ENCODE measurements at places on chromosomes 1 and 21.

DNA sequence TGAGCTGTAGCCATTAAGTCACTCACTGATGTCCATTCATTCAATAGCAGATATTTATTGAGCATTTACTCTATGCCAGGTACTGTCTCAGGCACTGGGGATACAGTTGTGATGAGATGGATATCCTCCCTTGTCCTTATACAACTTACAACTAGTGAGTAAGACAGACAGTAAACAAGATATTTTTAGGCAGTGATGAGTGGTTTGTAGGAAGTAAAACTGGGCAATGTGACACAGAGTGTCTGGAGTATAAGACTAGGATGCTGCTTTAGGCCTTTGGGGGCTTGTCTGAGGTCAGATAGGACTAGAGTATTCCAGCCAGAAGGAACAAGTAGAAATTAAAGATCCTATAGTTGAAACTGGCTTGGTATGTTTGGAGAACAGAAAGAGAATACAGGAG is 41.4 kb downstream of the NOS1AP start:
- no peaks in the 10 kb centered on the region for H3K27me3 ChIP-seq
- no peaks in the 10 kb centered on the region for H3K4me1 ChIP-seq
- no peaks in the 10 kb centered on the region for H3K36me3 ChIP-seq

DNA sequence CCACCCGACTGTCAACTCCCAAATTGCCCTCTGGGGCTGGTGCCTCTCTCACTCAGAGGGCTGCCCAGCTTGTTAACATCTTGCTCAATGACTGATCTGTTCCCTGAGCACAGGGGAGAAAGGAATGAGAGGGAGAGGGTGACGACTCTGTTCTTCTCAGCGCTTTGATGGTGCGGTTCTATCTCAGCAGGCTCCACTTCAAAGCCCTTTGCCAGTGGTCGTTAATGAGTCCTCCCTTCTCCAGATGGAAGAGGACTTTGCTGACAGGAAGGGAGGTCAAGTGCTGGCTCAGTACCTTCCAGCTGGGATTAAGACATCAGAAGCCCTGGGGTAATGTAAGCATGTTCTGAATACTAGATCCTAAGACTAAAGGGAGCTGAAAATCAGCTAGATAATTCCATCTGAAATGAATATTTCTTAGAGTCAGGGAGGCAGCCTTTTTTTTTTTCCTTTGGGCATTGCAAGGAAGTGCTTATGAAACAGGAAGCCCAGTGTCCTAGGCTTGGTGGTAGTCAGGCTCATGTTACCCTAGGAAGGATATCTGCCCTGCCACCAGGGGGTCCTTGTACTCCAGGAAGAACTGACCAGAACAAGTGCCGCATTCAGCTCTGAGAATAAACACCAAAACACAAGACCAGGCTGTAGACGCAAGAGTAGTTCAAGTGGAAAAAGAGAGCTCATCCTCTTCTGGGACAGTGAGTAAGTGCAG is 4.7 kb downstream of the FMOD start:
- H3K4me1 ChIP-seq: peaks cover 4% of the 10 kb centered on the region

- no peak for DNase-seq
- H3K36me3 ChIP-seq: no peaks in the 10 kb centered on the region
- no peak overlapping the region for H3K27ac ChIP-seq
- no peak overlapping the region for H3K4me3 ChIP-seq
- no peaks in the 10 kb centered on the region for H3K4me1 ChIP-seq
- H3K27me3 ChIP-seq: no peaks in the 10 kb centered on the region
Measured at GRCh38 chr1:210394281-210394821, 65.6 kb downstream of the HHAT start.

- H3K4me3 ChIP-seq: no peak overlapping the region
- DNase-seq: no peak
- no peaks in the 10 kb centered on the region for H3K27me3 ChIP-seq
- H3K4me1 ChIP-seq: no peaks in the 10 kb centered on the region
- H3K36me3 ChIP-seq: no peaks in the 10 kb centered on the region
Measured at GRCh38 chr1:82279241-82279640, 478.5 kb downstream of the ADGRL2 start.

GRCh38 chr21:23725576-23725975 is 1881.7 kb downstream of the MRPL39 start:
- no peak overlapping the region for H3K27ac ChIP-seq
- no peak overlapping the region for H3K4me3 ChIP-seq
- DNase-seq: no peak
- H3K27me3 ChIP-seq: no peaks in the 10 kb centered on the region
- no peaks in the 10 kb centered on the region for H3K36me3 ChIP-seq
- no peaks in the 10 kb centered on the region for H3K4me1 ChIP-seq

GRCh38 chr1:27600498-27601175 is 3.3 kb downstream of the AHDC1 start:
- peak overlapping the region; percentile 94 for H3K27ac ChIP-seq
- no peak for DNase-seq
- no peaks in the 10 kb centered on the region for H3K36me3 ChIP-seq
- no peaks in the 10 kb centered on the region for H3K27me3 ChIP-seq
- H3K4me3 ChIP-seq: no peak overlapping the region

DNA sequence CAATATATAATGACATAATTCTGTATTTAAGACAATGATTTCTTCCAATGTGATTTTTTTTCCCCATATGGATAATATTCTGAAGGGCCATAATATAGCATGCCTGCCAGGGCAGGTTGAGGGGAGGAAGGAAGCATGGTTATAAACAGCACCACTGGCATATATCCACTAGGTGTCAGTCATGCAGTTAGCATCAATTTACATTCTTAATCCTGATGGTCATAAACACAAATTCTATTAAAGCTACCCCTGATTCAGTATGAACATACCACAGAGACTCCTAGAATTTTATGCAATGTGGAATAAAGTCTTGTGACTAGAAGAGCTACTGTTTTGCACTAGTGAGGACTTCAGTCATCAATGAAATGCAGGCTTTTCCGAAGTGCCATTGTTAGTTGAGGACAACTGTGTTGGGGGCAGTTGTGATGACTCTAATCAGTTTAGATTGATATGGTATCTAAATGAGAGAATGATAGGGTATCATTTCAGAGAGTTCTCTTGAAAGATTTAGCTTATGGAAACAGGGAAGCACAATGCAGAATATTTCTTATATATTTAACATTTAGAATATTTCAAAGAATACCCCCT is 342.7 kb upstream of the NR5A2 start:
- peak; percentile 60 for DNase-seq
- H3K4me3 ChIP-seq: no peak overlapping the region
- H3K27ac ChIP-seq: no peak overlapping the region
- H3K27me3 ChIP-seq: no peaks in the 10 kb centered on the region
- no peaks in the 10 kb centered on the region for H3K4me1 ChIP-seq

- H3K27ac ChIP-seq: peak overlapping the region; percentile 42
- H3K36me3 ChIP-seq: no peaks in the 10 kb centered on the region
- no peak overlapping the region for H3K4me3 ChIP-seq
- no peaks in the 10 kb centered on the region for H3K27me3 ChIP-seq
- H3K4me1 ChIP-seq: peaks cover 12% of the 10 kb centered on the region
- peak; percentile 25 for DNase-seq
Measured at GRCh38 chr1:87783315-87783714, 454.6 kb downstream of the LMO4 start.

DNA sequence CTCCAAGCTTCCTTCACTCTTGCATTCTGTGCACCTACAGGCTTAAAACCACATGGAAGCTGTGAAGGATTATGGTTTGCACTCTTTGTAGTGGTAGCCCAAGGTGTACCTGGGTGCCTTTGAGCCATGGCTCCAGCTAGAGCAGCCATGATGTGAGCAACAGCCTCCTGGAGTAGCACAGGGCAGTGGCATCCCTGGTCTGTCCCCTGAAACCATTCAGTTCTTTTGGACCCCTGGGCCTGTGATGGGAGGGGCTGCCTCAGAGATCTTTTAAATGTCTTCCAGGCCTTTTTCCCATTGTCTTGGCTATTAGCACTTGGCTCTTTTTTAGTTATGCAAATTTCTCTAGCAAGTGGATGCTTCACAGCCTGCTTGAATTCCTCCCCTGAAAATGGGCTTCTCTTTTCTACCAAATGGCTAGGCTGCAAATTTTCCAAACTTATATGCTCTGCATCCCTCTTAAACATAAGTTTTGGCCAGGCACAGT is 47.4 kb downstream of the CLCA4 start:
- H3K4me1 ChIP-seq: peaks cover 2% of the 10 kb centered on the region
- no peak overlapping the region for H3K4me3 ChIP-seq
- H3K36me3 ChIP-seq: no peaks in the 10 kb centered on the region
- H3K27me3 ChIP-seq: no peaks in the 10 kb centered on the region

Measured in testis (tissue), 5 donors.